ENCODE measurements at places on chromosomes 1 and 21. TPM values are rescaled to one million over a fixed set of nuclear protein-coding genes. Genes with fewer than 3 reads are reported as not detected.

SFN gene
- polyA plus RNA-seq = 7.3 TPM

DNA sequence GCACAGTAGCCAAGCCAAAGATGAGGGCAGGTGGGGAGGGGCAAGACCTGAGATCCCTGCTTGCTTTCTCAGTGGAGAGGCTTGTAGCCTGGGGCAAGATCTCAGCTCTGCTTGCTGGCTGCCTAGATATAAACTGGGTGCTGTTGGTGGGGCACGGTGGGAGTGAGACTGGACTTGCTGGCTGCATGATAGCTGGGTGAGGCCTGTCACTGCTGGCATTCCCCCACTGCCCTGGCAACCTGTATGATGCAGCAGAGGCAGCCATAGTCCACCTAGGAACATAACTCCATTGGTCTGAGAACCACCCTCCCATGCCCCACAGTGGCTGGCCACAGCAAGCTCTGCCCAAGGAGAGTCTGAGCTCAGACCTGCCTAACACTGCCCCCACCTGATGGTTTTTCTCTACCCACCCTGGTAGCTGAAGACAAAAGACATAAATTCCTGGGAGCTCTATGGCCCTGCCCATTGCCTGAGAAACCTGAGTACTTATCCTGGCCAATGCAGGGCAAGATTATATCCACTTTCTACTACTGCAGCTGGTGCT lies 261.9 kb upstream of the DEPDC1 start:
- no peak for DNase-seq
- no peak overlapping the region for H3K4me3 ChIP-seq
- no peaks in the 10 kb centered on the region for H3K4me1 ChIP-seq
- H3K36me3 ChIP-seq = no peaks in the 10 kb centered on the region
- no peaks in the 10 kb centered on the region for H3K27me3 ChIP-seq

GRCh38 chr1:9440763-9441194 lies 98.5 kb upstream of the SLC25A33 start:
- H3K36me3 ChIP-seq = no peaks in the 10 kb centered on the region
- peaks cover 76% of the 10 kb centered on the region for H3K4me1 ChIP-seq
- no peak for DNase-seq
- H3K27me3 ChIP-seq = no peaks in the 10 kb centered on the region

- no peak for DNase-seq
- no peak overlapping the region for H3K4me3 ChIP-seq
- H3K27ac ChIP-seq = no peak overlapping the region
- no peaks in the 10 kb centered on the region for H3K4me1 ChIP-seq
- no peaks in the 10 kb centered on the region for H3K36me3 ChIP-seq
Measured at GRCh38 chr1:217253985-217254384, 376.9 kb downstream of the GPATCH2 start.

RAB25 gene
- polyA plus RNA-seq = 106 TPM

DARS2 gene
- polyA plus RNA-seq = 9.5 TPM

GRCh38 chr1:244757091-244757939 lies 78.1 kb upstream of the COX20 start:
- no peak overlapping the region for H3K27ac ChIP-seq
- H3K4me3 ChIP-seq = no peak overlapping the region
- no peaks in the 10 kb centered on the region for H3K27me3 ChIP-seq

NHLH1 gene
- not detected for polyA plus RNA-seq

GRCh38 chr21:25967181-25967900 lies 203.2 kb downstream of the APP start:
- DNase-seq = no peak
- no peak overlapping the region for H3K4me3 ChIP-seq
- no peaks in the 10 kb centered on the region for H3K36me3 ChIP-seq
- H3K27me3 ChIP-seq = no peaks in the 10 kb centered on the region

- no peak for DNase-seq
- H3K4me3 ChIP-seq = no peak overlapping the region
- H3K27ac ChIP-seq = no peak overlapping the region
- H3K27me3 ChIP-seq = no peaks in the 10 kb centered on the region
- H3K4me1 ChIP-seq = no peaks in the 10 kb centered on the region
- H3K36me3 ChIP-seq = no peaks in the 10 kb centered on the region
Measured at GRCh38 chr1:3380469-3380868, 74.0 kb upstream of the ARHGEF16 start.

DNA sequence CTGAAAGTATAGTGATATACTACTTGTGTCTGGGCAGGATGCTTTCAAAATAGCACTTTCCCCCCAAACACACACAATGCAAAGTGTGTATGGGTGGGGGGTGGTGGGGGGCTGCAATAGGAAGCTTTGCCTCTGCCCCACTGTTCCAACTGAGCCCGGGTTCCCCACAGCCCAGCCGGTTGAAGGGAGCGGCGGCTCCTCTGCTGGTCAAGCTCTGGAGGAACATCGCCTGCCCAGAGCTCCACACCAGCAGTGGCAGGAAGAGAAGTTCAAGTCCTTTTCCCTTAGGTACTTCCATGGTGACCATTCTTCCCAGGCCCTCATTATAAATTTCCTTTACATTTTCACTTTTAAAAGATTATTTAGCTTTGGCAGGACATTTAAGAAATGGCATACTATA lies 74.9 kb downstream of the CAPZB start:
- no peak overlapping the region for H3K27ac ChIP-seq
- no peaks in the 10 kb centered on the region for H3K36me3 ChIP-seq
- H3K27me3 ChIP-seq = no peaks in the 10 kb centered on the region
- H3K4me1 ChIP-seq = peaks cover 17% of the 10 kb centered on the region

Measured in hepatocyte (in vitro differentiated cells).